Lower lobe of right lung (tissue), 2 donors: ENCODE measurements at places on chromosomes 4 and X. TPM values are rescaled to one million over a fixed set of nuclear protein-coding genes. Genes with fewer than 3 reads are reported as not detected.
A peak's percentile ranks its signal among the peaks of the same experiment; 100 is the strongest.

- no peak for DNase-seq
Measured at GRCh38 chr4:159487284-159487747, 384.4 kb downstream of the RAPGEF2 start.

Gene LAGE3
- total RNA-seq = 20.4 TPM

DNA sequence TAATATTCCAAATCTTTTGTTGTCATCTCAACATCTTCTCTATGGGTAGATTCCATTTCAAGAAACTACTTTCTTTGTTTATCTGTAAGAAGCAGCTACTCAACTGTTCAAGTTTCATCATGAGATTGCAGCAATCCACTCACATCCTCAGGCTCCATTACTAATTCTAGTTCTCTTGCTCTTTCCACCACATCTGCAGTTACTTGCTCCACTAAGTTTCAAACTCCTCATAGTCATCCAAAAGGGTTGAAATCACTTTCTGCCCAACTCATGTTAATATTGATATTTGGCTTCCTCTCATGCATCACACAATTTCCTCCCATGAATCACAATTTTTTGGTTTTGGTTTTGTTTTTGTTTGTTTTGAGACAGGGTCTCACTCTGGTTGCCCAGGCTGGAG is 35.7 kb downstream of the ADH5 start:
- no peak for DNase-seq

- no peak for DNase-seq
Measured at GRCh38 chr4:171956678-171957077, 143.5 kb downstream of the GALNTL6 start.

DNA sequence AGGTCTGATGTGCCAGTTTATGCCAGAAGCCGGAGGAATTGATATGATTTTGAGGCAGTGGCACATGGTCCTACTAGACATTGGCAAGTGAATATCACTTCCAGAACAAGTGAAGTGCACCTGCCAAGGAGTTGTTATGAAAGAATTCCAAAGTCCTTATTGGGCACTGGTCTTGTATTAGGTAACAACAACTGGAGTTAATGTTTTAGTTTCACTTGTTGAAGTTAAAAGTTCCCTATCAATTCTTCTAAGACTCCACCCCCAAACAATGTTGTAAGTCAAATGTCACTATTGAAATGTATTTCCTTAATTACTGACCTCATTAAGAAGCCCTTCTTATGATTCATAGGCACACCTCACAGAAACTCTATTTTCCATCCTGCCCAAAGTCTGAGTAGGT is 3.1 kb downstream of the TET2 start:
- DNase-seq = no peak

GRCh38 chr4:15675356-15675755 is 6.3 kb upstream of the FAM200B start:
- DNase-seq = no peak

DNA sequence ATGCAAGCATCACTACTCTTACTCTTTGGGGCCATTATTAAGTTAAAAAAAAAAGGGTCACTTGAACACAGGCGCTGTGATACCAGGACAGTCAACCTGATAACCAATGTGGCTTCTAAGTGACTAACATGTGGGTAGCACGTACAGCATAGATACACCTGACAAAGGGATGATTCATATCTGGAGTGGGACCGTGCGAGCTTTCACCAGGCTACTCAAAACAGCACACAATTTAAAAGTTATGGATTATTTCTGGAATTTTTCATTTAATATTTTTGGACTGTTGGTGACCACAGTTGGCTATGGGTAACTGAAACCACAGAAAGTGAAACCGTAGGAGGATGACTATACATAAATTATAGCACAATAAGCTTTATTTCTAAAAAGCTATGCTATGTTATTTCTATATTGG is 113.8 kb upstream of the STIM2 start:
- no peak for DNase-seq

DNA sequence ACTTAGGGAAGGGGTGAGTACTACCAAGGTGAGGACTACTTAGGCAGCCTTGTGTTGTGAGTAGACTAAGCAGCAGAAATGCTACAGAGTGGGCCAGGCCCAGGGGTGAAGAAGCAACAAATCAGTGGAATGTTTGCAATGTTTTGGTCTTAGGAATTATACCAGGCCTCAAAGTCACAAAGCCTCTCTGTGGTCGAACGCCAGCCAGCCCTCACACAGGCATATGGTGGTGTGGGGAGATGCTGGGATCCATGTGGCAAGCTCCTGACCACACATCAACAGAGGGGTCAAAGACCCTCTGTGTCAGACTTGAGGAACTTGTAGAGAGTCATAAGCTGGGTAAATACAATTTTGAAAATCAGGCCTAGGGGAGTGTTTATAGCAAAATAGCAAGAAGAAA is 153.8 kb upstream of the KLF3 start:
- DNase-seq = no peak

- peak; percentile 76 for DNase-seq
Measured at GRCh38 chr4:13544606-13545393, 492 bp upstream of the NKX3-2 start.

GRCh38 chrX:129449148-129449547 is 74.1 kb downstream of the SMARCA1 start:
- DNase-seq = no peak

- no peak for DNase-seq
Measured at GRCh38 chr4:12260453-12260852, 831.8 kb upstream of the HS3ST1 start.

GRCh38 chr4:149897783-149898182 is 82.1 kb upstream of the IQCM start:
- DNase-seq = no peak

- DNase-seq = no peak
Measured at GRCh38 chrX:39823854-39824253, 273.9 kb downstream of the BCOR start.

- DNase-seq = no peak
Measured at GRCh38 chrX:132001127-132001526, 22.0 kb upstream of the STK26 start.

- no peak for DNase-seq
Measured at GRCh38 chr4:113141901-113142346, 92.5 kb downstream of the ANK2 start.

- DNase-seq = no peak
Measured at GRCh38 chr4:80233390-80233789, 33.1 kb upstream of the FGF5 start.
